IMR-90 (cell line): ENCODE measurements at places on chromosomes 13 and 19.

DNA sequence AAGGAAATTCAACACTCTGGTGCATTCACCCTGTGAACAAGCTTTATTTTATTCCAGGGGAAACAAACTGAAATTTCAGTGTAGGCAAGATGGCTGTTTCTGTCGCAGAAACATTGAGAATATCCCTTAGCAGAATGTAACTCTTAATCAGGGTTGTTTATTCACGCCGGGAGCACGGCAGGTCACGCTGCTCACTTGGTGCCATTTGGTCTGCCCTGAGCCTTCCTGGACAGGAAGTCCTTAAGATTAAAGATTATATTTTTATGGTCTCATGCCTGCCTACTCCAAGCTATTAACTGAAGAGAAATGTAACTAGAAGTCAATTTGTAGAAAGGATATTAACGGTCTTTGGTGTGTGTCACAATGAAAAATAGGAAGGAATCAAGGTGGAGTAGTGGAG is 185.3 kb upstream of the ARGLU1 start:
- no peak for DNase-seq

GRCh38 chr13:105311094-105311493 is 1224.4 kb downstream of the EFNB2 start:
- no peak for DNase-seq

GRCh38 chr13:109165417-109165904 is 536.0 kb downstream of the MYO16 start:
- no peak for DNase-seq

- DNase-seq: no peak
Observed at GRCh38 chr13:110565296-110565695, 3.8 kb upstream of the RAB20 start.

GRCh38 chr19:14433554-14434501 is 722 bp downstream of the PKN1 start:
- DNase-seq: no peak

- DNase-seq: no peak
Observed at GRCh38 chr19:55103190-55103589, 14.2 kb downstream of the PPP1R12C start.

GRCh38 chr13:85597790-85598500 is 201.3 kb downstream of the SLITRK6 start:
- DNase-seq: peak; percentile 73

- no peak for DNase-seq
Observed at GRCh38 chr19:55276720-55277430, 3.0 kb downstream of the HSPBP1 start.

- no peak for DNase-seq
Observed at GRCh38 chr13:46387064-46387851, at the start of gene RUBCNL. Gene RUBCNL (minus strand): TSS chr13:46387252. CDS start chr13:46372475, 14,777 bp downstream.

DNA sequence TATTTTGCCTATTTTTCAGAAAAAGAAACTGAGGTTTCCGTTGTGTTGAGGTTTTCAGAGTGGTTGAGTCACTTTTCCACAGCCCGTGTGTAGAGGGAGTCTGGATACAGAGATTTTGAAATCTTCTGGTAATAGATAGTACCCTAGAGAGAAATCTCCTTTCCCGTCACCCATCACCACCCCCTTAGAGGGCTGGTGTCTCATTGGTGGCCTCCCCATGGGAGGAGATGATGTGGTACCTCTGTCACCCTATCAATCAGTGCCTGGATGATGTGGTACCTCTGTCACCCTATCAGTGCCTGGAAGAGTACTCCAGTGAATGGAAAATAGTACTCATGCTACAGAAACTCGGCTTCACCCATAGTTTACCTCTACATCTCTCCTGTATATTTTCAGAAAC is 42.2 kb upstream of the SERP2 start:
- no peak for DNase-seq

DNA sequence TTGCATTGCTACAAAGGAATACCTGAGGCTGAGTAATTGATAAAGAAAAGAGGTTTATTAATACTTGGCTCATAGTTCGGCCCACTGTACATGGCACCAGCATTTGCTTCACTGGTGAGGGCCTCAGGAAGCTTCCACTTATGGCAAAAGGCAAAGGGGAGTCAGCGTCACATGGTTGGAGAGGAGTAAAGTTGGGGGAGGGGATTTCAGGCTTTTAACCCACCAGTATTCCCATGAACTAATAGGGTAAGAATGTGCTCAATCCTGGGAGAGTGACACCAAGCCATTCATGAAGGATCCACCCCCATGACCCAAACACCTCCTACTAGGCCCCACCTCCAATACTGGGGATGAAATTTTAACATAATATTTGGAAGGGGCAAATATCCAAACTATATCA is 82.5 kb upstream of the MYCBP2 start:
- DNase-seq: no peak

DNA sequence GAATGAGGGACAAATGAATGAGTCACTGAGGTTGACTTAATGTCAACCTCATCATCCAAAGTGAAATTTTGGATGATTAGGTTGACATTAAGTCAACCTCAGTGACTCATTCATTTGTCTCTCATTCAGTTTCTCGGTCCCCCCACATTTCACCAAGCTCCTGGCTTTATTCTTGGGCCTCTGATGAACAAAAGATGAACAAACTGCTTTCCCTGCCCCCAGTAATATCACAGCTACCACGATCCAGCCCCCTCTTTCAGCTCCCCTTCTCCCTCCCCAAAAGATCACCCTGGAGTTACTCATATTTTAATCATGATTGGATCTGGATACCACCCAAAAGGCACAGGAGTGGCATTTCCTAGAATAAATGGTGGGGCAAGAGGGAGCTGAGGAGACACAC is 10.8 kb downstream of the CEACAM18 start:
- no peak for DNase-seq

GRCh38 chr19:48391100-48392005 is at the start of gene KDELR1:
Gene KDELR1 (minus strand): TSS chr19:48391551. CDS start chr19:48391358, 193 bp downstream.
- peak; percentile 60 for DNase-seq

- DNase-seq: no peak
Observed at GRCh38 chr19:38013913-38014580, 107.0 kb downstream of the SIPA1L3 start.

GRCh38 chr13:34416971-34417380 is 525.1 kb upstream of the NBEA start:
- peak; percentile 39 for DNase-seq
